ENCODE measurements at places on chromosomes 7 and 10.

- DNase-seq = no peak
- H3K27ac ChIP-seq = peak overlapping the region; percentile 86
- H3K27me3 ChIP-seq = no peaks in the 10 kb centered on the region
- peak overlapping the region; percentile 81 for H3K4me3 ChIP-seq
Observed at GRCh38 chr7:1569016-1569415, 816 bp downstream of the PSMG3 start.

GRCh38 chr10:12390733-12391132, 41.4 kb downstream of the CAMK1D start:
- peaks cover 13% of the 10 kb centered on the region for H3K36me3 ChIP-seq
- no peaks in the 10 kb centered on the region for H3K27me3 ChIP-seq
- H3K27ac ChIP-seq = no peak overlapping the region
- no peak for DNase-seq
- peaks cover 33% of the 10 kb centered on the region for H3K4me1 ChIP-seq

DNA sequence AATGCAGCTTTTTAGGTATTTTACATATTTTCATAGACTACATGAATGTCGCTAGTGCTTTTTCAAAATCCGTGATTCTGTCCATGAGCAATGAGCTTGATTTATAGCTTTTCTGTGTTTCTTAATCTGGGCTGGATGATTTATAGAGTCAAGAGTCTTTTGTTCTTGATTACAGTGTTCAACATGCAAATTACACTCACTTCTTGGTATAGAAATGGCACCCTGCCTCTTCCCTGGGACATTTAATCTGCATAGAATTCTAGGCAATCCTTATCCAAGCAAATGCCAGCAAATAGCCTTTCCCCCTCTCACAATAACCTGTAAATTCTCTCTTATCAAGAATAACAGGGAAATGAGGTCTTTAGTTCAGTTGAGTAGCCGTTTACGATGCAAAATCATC, 246.2 kb upstream of the SEMA3C start:
- no peaks in the 10 kb centered on the region for H3K27me3 ChIP-seq
- H3K4me1 ChIP-seq = no peaks in the 10 kb centered on the region
- H3K27ac ChIP-seq = no peak overlapping the region

GRCh38 chr7:100865938-100866728, 1.1 kb upstream of the TRIP6 start:
- H3K4me1 ChIP-seq = peaks cover 9% of the 10 kb centered on the region
- no peaks in the 10 kb centered on the region for H3K27me3 ChIP-seq
- peak overlapping the region; percentile 73 for H3K4me3 ChIP-seq
- peaks cover 35% of the 10 kb centered on the region for H3K36me3 ChIP-seq

DNA sequence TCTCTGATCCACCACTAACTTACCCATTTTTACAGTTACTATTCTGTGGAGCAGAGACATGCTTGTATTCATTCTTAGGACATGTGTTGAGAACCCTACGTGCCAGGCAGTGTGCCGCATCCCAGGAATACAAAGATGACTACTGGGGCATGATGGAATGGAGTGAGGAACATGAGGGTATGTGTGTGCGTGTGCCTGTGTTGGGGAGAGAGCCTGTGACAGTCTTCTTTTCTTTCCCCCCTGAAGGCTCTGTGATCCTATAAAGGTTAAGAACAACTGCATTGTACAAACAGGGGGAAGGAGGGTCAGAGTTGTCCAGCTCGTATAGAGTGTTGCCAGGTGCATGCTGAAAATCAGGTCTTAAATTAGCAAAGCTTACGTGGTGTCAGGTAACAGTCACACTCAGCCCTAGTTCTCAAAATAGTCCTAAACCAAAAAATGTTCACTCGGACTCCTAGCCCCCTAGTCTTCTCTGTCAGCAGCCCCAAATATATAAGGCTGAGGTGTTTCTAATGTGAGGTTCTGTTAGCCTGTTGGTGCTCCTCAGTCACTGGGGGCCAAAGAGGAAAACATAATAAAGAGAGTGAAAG, 161.9 kb downstream of the CELF2 start:
- no peak for DNase-seq
- no peaks in the 10 kb centered on the region for H3K27me3 ChIP-seq
- H3K27ac ChIP-seq = no peak overlapping the region
- H3K4me3 ChIP-seq = no peak overlapping the region
- peaks cover 84% of the 10 kb centered on the region for H3K36me3 ChIP-seq

DNA sequence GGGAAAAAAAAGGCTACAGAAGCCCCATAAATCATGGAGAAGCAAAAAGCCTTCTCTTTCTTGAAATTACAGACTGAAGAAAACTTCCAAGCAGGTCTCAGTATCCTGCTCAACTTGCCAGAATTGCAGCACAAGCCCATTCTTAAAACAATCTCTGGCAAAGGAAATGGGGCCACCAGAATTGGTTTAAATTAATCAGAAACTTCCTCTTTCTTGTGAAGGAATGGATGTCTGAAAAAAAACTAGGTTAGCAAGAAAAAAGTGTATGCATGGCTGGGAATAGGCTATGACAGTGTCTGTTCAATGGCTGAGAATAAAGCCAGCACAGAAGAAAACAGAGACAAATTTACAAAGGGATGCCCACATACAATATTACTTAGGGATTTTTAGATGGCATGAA, 59.1 kb downstream of the TFEC start:
- no peak for DNase-seq
- no peak overlapping the region for H3K4me3 ChIP-seq
- H3K27ac ChIP-seq = no peak overlapping the region

DNA sequence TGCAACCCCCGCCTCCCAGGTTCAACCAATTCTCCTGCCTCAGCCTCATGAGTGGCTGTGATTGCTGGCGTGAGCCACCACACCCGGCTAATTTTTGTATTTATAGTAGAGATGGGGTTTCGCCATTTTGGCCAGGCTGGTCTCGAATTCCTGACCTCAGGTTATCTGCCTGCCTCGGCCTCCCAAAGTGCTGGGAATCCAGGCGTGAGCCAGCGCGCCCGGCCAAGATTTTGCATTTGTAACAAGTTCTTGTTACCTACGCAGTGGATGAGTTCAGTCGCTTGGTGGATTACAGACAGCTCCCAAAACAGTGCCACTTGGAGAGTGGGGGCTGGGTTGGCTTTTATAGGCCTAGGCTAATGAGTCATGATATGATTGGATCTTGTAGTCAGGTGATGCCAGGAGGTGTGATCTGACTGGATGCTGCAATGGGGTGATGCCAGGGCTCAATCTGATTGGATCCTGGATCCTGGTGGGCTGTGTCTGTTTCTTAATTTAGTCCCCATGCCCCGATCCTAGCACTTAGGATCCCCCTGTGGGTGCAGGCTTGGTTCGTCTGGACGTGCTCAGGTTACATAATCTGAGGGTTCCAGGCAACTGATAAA, 20.3 kb downstream of the SBDS start:
- DNase-seq = no peak
- no peak overlapping the region for H3K27ac ChIP-seq
- H3K36me3 ChIP-seq = no peaks in the 10 kb centered on the region
- H3K4me3 ChIP-seq = no peak overlapping the region

DNA sequence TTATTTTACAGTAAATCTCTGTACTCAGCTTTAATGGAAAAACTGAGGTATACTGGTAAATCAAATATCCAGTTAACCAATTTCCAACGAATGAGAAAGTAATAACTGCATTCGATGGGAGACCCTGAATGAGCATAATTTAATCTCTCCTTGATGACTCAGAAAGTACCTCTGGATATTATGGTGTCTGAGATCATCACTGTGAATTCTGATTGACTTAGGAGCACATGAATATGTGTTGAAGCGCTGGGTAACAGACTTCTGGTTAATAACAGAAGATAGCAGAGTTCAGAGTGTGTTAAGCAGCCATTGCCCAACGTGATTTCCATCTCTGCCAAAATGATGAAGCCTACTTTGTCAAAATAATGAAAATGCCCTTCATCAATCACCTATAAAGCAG, 116.6 kb downstream of the NRP1 start:
- DNase-seq = no peak
- no peak overlapping the region for H3K27ac ChIP-seq
- H3K27me3 ChIP-seq = no peaks in the 10 kb centered on the region
- H3K4me3 ChIP-seq = no peak overlapping the region

- H3K27ac ChIP-seq = no peak overlapping the region
- peaks cover 22% of the 10 kb centered on the region for H3K27me3 ChIP-seq
- H3K4me1 ChIP-seq = no peaks in the 10 kb centered on the region
- DNase-seq = no peak
Observed at GRCh38 chr7:26143298-26144048, 8.5 kb upstream of the NFE2L3 start.

DNA sequence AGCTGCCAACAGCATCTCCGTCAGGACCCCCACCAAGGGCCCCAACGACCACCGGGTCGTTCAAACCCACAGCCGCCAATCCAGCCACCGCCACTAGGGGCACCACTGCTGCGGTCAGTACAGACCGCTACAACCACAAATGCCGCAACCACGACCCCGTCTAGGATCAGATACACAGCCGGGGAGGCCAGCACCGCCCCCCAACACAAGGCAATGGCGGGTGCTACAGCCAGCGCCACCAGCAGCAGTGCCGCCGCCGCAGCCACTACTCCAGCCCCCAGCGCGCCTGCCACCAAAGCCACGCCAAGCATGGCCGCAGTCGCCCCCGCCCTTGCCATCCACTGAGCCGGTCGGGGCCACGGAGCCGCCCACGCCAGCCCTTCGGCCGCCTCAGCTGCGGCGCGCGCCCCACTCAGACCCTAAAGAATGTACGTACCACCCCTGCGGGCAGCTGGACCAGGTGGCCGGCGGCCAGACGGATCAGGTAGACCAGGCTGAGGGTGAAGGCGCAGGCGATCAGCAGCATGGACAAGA, 473 bp downstream of the CYP51A1 start:
- peaks cover 32% of the 10 kb centered on the region for H3K36me3 ChIP-seq
- H3K27me3 ChIP-seq = no peaks in the 10 kb centered on the region
- peak overlapping the region; percentile 98 for H3K27ac ChIP-seq
- peaks cover 14% of the 10 kb centered on the region for H3K4me1 ChIP-seq

GRCh38 chr10:5814110-5815107, 1.2 kb upstream of the GDI2 start:
- H3K27ac ChIP-seq = peak overlapping the region; percentile 92
- peaks cover 41% of the 10 kb centered on the region for H3K4me1 ChIP-seq
- peaks cover 10% of the 10 kb centered on the region for H3K36me3 ChIP-seq
- H3K4me3 ChIP-seq = peak overlapping the region; percentile 91
- no peaks in the 10 kb centered on the region for H3K27me3 ChIP-seq

- peak overlapping the region; percentile 45 for H3K4me3 ChIP-seq
- peak; percentile 28 for DNase-seq
- no peaks in the 10 kb centered on the region for H3K36me3 ChIP-seq
- peaks cover 33% of the 10 kb centered on the region for H3K4me1 ChIP-seq
Observed at GRCh38 chr7:3461923-3462322, 160.9 kb downstream of the SDK1 start.

DNA sequence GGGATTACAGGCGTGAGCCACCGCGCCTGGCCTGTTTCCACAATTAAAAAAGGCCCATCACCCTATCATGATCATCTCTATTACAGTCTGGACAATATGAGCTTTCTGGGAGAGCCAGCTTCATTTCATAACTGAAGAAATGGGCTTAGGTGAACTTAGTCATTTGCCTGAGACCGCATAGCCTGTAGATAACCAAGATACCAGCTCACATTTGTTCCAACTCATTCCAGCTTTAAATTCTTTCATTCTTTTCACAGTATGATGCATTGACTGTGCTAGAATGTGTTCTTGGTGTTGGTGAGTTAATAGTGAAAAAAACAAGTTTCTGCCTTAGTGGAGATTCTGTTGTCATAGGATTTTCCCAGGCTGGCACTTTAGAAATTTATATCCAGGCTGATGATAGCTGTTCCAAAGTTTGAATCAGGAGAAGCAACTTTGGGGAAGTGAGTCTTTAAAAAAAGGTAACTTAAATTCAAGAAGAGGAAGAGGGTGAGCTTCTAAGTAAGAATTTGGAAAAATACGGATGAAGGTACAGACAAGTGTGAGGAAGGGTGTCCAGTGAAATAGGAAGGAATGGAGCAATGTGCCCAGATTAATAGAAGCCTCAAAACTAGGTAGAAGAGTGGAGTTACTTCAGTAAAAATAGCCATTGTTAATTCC, 2.1 kb upstream of the H2AZ2 start:
- peak overlapping the region; percentile 77 for H3K27ac ChIP-seq
- H3K36me3 ChIP-seq = peaks cover 31% of the 10 kb centered on the region
- peaks cover 25% of the 10 kb centered on the region for H3K4me1 ChIP-seq
- no peak for DNase-seq
- H3K4me3 ChIP-seq = peak overlapping the region; percentile 83

- no peak overlapping the region for H3K4me3 ChIP-seq
- no peaks in the 10 kb centered on the region for H3K36me3 ChIP-seq
- H3K27ac ChIP-seq = no peak overlapping the region
- H3K27me3 ChIP-seq = no peaks in the 10 kb centered on the region
- DNase-seq = no peak
Observed at GRCh38 chr7:114212721-114213429, 201.7 kb upstream of the FOXP2 start.

DNA sequence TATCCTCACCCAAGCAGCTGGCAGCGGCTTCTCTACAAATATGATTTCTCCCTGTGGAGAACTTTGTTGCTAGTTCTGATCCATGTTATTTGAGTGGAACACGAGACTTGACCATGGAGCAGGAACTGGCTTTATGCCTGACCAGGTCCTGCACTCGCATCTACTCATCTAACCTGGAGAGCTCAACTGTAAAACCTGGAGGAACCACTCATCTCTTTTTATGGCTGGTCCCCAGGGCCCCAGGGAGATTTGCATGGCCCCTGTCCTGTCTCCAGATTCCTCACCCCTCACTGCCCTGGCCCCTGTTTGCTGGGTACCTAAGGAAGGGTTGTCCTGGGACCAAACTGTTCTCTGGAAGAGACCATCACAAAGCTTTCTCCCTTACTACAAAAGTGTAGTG, 16.0 kb downstream of the TCAF1 start:
- H3K36me3 ChIP-seq = peaks cover 2% of the 10 kb centered on the region
- H3K4me3 ChIP-seq = no peak overlapping the region
- no peak overlapping the region for H3K27ac ChIP-seq
- H3K27me3 ChIP-seq = peaks cover 31% of the 10 kb centered on the region
- H3K4me1 ChIP-seq = peaks cover 14% of the 10 kb centered on the region
